ENCODE measurements at places on chromosomes 13 and 19. TPM values are rescaled to one million over a fixed set of nuclear protein-coding genes. Genes with fewer than 3 reads are reported as not detected.

APLP1 gene
- total RNA-seq = 4.1 TPM

KLK3 gene
- not detected for total RNA-seq

PCID2 gene
- total RNA-seq = 48.6 TPM

SYNE4 gene
- not detected for total RNA-seq

ARHGEF18 gene
- total RNA-seq = 22.6 TPM

RFPL4AL1 gene
- not detected for total RNA-seq

SPC24 gene
- total RNA-seq = 25.1 TPM

FSD1 gene
- total RNA-seq = 1.4 TPM

ELOF1 gene
- total RNA-seq = 30.7 TPM

ITGBL1 gene
- 100 TPM for total RNA-seq

FAM187B gene
- total RNA-seq = not detected

PABPC3 gene
- total RNA-seq = 0.39 TPM

ZNF230 gene
- total RNA-seq = 5.2 TPM

OR4F17 gene
- not detected for total RNA-seq
